NCI-H774 (cell line): ENCODE measurements at places on chromosomes 13 and 19.

DNA sequence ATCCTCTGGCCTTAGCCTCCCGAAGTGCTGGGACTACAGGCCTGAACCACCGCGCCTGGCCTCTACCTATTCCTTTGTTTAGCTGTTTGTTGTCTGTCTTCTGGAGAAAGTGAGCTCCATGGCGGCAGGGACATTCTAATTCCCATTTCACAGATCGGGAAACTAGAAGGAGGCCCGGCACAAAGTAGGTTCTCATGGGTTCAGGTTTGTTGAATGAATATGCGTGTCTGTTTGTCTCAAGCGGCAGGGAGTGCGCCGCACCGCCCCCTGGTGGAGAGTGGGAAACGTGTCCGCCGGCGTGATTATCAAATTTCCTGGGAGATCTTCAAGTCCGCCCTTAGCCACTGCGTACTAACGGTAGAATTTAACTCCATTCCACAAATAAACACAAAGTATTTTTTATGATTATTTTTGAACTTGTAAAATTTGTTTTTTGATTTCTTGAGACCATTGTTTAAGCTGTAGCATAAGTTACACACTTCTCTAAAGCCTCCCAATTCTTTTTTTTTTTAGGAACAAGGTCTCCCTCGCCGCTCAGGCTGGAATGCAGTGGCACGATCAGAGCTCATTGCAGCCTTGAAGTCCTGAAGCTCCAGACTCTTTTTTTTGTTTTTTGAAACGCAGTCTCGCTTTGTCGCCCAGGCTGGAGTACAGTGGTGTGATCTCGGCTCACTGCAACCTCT, 8.9 kb upstream of the CCDC9 start:
- DNase-seq, result peak; percentile 51

DNA sequence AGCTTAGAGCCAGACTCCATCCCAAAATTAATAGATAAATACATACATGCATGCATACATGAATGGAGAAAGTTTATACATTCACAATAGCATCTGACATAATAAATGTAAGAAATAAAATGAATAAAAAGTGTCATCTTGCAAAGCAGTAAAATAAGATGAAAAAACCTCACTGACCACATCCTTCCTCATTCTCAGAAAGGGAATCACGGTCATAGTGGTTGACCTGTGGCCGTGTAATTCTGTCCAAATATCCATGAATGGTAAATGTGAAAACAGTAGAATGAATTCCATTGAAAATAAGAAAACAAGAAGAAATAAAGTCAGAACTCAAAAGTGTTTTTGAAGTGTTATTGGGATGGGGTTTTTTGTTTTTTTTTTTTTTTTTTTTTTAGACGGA, 9.8 kb upstream of the CDC42EP5 start:
- no peak for DNase-seq

GRCh38 chr13:93345770-93346169, 119.2 kb downstream of the GPC6 start:
- no peak for DNase-seq

GRCh38 chr19:33377586-33378475, 4.3 kb downstream of the CEBPG start:
- DNase-seq, result no peak

DNA sequence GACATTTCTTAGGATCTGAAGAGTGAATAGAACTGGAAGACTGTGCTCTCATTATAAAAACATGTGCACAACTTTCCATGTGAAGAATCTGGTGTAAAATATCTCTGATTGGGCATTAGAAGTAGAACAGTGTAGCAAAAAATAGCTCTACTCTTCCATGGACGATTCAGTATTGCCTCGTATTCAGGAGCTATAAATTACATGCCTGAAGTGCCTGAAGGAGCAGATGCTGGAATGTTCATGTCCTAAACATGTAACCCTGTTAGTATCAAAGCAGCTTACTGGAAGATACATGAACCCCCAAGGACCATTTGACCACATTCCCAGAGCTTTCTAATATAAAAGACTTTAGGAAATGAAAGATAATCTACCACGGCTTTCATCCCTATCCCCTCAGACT, 528.9 kb downstream of the DACH1 start:
- no peak for DNase-seq
